Stimulated activated CD4-positive, alpha-beta T cell treated with anti-CD3 and anti-CD28 coated beads, TNF-alpha, amount 100 ng/mL, for 4 hours (primary cell): ENCODE measurements at places on chromosomes 16 and 17.

DNA sequence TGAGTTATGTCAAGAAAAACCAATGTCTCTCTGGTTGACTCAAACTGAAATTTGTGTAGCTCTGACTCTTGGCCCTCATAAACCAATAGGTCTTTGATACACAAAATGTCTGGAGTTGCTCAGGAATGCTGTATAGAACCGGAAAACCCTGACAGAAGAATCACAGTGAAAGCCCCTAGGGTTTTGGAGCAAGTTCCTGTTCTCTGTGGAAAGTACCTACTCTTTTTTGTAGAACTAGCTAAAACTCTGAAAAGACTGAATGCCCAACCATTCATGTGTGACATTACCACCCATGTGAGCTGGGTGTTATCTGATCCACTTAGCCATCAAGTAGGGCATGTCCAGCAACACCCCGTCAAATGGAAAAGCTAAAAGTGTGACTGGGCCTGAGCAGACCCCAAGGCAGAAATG is 28.8 kb downstream of the CCL4 start:
- no peak for DNase-seq

GRCh38 chr16:84408856-84409255 is 40.5 kb downstream of the ATP2C2 start:
- no peak for DNase-seq

GRCh38 chr16:67100569-67101310 is 9.0 kb upstream of the PHAF1 start:
- DNase-seq: no peak

DNA sequence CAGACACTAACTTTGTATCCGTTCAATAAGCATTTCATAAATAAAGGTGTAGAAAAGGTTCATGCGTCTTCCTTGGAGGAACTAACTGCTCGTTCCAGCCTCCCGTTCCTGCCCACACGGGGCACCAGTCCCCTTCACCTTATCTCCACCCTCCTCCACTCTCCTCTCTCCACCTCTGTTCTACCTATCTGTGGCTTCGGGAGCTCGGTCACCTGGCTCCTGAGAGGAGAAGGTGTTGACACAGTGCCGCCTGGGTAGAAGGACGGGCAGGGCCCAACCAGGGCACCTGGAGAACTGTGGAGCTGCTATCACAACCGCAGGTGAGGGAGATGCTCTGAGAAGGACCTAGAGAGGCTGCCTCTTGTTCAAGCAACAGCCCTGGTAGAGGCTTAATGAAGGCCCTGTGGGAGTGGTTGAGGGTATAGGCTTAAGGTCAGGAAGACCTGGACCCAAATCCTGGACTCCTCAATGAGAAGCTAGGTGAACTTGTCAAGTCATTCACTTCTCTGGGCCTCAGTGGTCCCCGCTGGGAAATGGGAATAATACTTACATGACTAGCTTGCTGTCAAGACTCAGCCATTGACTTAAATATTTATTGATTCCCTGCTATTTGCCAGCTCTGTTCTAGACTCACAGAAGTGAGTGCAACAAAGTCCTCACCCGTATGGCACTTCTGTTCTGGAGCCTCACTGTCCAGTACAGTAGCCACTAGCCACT is 9.6 kb upstream of the MINK1 start:
- DNase-seq: no peak

DNA sequence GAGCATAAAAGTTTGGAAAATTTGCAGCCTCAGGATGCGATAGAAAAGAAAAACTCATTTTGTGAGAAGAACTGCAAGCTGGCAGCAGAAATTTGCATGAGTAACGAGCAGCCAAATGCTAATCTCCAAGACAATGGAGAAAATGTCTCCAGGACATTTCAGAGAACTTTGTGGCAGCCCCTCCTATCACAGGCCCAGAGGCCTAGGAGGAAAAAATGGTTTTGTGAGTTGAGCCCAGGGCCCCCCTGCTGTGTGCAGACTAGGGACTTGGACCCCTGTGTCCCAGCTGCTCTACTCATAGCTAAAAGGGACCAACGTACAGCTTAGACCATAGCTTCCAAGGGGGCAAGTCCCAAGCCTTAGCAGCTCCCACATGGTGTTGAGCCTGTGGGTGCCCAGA is 34.3 kb downstream of the APPBP2 start:
- no peak for DNase-seq

GRCh38 chr16:85303354-85303883 is 191.1 kb upstream of the CIBAR2 start:
- peak; percentile 53 for DNase-seq

DNA sequence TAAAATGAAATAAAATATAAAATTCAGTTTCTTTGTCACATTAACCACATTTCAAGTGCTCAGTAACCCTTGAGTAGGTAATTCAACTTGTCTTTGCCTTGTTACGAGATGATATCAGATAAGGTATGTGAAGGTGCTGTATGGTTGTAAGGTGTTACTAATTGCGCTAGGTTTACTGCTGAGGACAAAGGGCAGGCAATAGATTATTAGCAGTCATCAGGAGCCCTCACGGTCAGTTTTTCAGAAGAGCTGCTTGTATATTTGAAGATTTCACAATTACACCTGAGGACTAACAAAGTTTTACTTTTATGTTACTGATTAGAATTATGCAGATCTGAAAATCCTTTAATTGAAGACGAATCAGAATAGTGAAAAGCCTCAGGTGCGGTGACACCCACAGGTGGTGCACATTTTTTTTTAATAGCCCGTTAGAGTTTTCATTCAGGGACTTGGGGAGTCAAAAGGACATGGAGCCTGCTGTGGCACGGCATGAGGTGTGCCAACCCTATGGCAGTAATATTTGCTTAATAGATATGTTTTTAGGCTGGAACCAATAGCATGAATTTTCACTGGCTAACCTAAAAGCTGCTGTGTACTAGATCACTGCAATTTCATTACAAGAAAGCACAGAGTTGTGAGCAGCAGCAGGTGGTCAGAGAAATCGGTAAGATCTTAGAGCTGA is 16.4 kb downstream of the NDEL1 start:
- no peak for DNase-seq

DNA sequence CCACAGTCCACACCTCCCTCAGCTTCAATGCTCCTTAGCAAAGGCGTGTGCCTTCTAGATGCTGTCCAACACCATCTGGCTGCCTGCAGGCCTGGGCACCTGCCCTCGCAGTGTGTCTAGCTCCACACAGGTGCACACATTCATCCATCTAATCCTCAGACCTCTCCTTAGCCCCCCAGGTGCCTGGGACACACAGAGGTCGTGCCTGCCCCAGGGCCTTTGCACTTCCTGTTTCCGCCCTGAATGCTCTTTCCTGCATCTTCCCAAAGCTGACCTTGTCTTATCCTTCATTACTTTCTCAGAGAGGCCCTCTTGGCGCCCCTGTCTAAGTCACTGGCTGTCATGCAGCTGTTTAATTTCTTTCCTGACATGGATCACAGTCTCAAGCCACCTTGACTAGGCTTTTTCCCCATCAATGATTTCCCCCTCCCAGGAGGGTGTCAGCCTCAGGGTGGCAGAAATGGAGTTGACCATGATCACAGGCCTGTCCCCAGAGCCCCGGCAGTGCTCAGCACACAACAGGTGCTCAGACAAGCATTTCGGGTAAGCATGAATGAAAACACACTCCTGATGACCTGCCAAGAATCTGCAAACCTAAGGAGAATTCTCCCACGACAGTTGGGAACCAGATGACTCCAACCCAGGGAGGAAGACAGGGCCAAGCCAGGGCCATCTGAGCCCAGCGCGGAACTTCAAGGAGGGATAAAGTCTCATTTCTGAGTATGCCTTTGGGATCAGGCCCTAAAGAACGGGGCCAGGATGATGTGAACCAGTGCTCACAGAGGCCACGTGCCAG is 76.3 kb downstream of the LITAF start:
- no peak for DNase-seq

DNA sequence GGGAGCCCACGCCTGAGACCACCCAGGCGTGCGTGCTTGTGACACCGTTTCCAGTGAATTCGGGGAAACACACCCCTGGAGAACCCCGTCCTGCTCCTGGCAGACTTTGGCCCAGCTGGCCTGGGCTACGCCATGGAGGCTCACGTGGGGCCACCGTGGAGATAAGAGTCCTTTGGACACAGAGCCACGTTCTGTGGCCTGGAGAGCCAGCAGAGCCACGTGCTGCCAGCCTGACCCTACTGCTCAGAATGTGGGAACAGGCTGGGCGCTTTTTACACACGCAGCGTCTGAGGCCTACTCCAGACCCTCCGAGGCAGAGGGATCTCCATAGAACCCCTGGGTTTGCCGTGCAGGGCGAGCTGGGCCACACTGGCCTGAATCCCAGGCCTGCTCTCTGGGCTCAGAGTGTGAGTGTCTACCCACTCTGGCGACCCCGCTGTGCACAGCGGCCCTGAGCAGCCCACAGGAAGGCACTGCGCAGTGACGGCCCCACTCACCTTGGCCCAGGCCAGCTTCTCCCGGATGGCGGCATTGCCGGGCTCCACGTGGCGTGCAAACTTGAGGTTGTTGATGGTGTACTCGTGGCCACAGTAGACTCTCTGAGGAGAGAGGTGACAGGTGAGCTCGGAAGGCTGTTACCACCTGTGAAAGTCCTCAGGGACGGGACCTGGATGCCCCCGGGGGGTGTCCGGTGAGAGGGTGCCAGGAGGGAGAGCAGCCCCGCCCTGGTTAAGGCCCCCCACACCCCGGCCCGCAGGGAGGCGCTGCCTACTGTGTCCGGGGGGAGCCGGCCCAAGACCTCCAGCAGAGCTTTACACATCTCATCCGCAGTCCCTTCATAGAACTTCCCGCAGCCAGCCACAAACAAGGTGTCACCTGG is 10.0 kb downstream of the HAGH start:
- no peak for DNase-seq

- no peak for DNase-seq
Observed at GRCh38 chr17:14741491-14741890, 440.6 kb downstream of the HS3ST3B1 start.

DNA sequence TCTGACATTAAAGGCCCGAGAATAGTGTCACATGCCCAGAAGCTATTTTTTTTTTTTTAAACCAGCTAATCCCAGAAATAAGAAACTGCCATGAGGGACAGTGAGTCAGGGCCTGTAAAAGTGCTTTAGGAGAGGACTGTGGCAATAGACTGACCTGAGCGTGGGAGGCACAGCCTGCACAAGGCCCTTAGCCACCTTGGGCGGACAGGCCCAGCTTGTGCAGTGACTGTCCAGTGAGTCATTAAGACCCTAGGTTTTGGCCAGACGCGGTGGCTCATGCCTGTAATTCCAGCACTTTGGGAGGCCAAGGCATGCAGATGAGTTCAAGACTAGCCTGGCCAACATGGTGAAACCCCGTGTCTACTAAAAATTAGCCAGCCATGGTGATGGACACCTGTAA is 343.0 kb upstream of the ZFHX3 start:
- DNase-seq: no peak

DNA sequence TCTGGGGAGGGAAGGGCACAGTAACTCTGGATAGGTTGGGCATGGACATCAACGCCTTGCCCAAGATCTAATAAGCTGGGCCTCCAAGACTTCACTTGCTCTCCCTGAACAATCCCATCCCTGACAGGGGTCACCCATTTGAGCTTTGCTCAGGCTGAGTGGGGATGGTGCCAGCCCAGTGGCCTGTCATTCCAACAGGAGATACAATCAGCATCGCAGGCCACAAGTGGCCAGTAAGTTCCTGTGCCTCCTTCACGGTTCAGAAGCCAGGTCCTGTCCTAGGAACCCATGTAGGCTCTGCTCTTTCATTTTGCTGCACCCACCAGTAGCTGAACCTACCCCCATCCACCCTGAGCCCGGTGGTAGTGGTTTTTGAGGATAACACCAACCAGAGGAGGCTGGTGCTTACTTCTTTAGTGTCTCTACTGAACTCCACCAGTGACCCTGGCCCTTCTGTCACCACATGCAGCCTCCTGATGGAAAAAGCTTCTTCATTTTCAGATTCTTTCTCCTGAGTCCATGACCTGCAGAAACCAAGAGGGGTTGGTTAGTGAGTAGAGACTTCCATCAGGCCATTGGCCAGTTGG is 14.9 kb downstream of the PLEKHG4 start:
- no peak for DNase-seq

DNA sequence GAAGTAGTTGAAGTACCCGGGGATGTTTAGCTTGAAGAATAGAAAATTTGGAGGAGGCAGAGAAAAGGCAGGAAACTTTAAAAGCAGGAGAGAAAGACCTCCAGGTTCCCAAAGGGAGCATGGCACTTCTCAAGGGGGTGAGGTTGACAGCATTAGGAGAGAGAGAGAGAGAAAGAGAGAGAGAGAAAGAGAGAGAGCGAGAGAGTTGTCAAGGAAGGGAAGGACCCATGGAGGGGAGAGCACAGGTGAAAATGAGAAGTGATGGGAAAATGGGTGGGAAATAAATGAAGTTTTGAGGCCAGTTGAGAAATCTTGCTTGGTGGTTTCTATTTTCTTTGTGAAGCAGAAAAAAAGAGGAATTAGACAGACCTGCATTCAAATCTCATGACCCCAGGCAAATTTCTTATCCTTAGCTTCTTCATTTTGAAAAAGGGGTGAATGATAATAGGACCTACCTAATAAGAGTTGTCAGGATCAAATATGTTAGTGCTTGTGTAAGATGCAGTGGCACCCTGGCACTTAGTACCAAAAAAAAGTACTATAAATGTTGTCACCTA is 24.0 kb downstream of the PRKCB start:
- no peak for DNase-seq

DNA sequence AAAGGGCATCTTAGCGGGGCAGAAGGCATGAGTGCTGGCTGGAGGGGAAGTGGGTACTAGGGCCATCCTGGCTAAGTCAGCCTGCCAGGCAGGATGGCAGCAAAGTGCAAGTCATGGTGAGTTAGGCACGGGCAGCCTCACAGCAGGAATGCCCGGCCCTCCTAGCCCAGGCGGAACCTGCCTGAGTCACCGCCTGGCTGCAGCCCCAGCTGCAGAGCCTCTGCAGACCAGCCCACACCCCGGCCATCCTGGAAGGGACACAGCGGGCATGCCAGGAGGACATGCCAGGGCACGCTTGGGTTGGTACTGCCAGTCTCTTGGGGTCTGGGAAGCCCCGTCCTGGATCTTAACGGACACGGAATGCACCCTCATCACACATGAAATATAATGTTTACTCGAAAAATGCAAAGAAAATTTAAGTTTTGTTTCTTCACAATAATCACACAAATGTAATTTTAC is 5.0 kb upstream of the ALDH3A1 start:
- no peak for DNase-seq

DNA sequence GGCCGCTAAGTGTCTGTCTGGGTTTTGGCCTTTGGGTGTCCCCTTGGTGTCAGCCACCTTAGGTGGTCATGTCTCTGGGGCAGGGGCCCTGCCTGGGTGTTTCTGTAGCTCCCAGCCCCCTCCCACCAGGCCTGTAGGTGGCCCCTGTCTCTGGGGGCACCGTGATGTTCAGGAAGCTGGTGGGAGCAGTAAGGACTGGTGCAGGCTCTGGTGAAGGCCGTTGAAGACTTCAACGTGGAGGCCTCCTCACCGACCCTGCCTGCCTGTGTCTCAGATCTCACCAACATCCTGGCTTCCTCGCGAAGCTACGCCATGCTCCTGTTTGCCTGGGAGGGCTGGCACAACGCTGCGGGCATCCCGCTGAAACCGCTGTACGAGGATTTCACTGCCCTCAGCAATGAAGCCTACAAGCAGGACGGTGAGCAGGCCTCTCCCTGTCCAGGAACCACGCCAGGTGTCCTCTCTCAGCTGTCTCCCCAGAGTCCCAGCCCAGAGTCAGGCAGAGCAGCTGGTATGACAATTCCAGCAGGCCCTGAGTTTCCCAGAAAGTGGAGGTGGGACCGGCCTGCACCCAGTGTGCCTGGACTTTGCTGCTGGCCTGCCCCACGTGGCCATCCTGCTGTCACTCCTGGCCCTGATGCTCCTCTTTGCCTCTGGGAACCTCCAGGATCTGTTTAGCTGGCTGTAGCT is 2.8 kb downstream of the ACE start:
- no peak for DNase-seq

- DNase-seq: no peak
Observed at GRCh38 chr17:15648386-15648785, 28.9 kb upstream of the FBXW10B start.
